ENCODE measurements at places on chromosomes 4 and X. TPM values are rescaled to one million over a fixed set of nuclear protein-coding genes. Genes with fewer than 3 reads are reported as not detected.

TBX22 gene
- 0.31 TPM for total RNA-seq

SPANXC gene
- not detected for total RNA-seq

IL3RA gene
- total RNA-seq, result 1.6 TPM

SPIN2A gene
- 2.5 TPM for total RNA-seq

RGS12 gene
- total RNA-seq, result 133 TPM

MGARP gene
- 0.94 TPM for total RNA-seq

DMRTC1 gene
- not detected for total RNA-seq

CYLC1 gene
- not detected for total RNA-seq

PLXNA3 gene
- total RNA-seq, result 53.2 TPM

STARD8 gene
- total RNA-seq, result 2.2 TPM

EFHC2 gene
- total RNA-seq, result 3.1 TPM

GUF1 gene
- total RNA-seq, result 48.2 TPM
